ENCODE measurements at places on chromosomes 3 and 15. TPM values are rescaled to one million over a fixed set of nuclear protein-coding genes. Genes with fewer than 3 reads are reported as not detected.
A peak's percentile ranks its signal among the peaks of the same experiment; 100 is the strongest.

The IL1RAP gene
- 1.5 TPM for polyA plus RNA-seq

GRCh38 chr3:109125902-109126301, 8.0 kb upstream of the MORC1 start:
- DNase-seq, result no peak

- no peak for DNase-seq
These were observed 51.4 kb downstream of the SSUH2 start for GRCh38 chr3:8593021-8593827.

DNA sequence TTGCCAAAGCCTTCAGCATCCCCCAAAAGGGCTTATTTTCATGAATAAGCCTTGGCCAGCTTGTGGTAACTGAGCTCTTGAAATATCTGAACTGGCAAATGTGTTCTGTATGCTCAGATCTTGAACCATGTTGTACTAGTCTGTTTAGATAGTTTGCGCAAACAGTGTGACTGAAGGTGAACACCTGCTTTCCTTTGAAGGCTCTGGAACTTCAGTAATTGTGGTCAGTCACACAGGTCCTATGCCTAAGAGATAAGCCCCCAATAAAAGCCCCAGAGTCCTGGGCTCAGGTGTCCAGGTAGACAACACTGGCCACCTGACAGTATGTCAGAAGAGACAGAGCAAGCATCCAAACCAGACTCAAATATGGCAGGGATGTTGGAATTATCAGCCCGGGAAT, 5.4 kb downstream of the TUBGCP5 start:
- DNase-seq, result no peak

The CISH gene
- 8.1 TPM for polyA plus RNA-seq

The TJP1 gene
- polyA plus RNA-seq, result 21.3 TPM

DNA sequence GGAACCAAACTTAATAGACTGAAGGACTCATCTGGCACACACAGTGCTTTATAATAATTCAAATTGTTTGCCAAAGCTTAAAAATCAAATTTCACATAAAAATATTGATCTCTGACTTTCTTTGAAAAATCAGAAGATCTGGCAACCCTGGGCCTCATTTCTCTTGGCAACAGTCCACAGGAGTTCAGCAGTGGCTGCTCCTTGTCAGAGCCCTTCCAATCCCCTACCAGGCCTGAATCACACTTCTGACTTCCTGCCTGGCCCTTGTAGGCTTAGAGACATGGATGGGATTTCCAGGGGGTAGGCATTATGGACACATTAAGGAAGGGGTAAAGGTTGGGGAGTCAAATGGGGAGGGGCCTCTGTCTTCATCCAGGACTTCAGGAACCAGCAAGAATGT, 55.5 kb downstream of the PLS1 start:
- no peak for DNase-seq

GRCh38 chr15:28106294-28107110, 7.4 kb upstream of the OCA2 start:
- peak; percentile 62 for DNase-seq

DNA sequence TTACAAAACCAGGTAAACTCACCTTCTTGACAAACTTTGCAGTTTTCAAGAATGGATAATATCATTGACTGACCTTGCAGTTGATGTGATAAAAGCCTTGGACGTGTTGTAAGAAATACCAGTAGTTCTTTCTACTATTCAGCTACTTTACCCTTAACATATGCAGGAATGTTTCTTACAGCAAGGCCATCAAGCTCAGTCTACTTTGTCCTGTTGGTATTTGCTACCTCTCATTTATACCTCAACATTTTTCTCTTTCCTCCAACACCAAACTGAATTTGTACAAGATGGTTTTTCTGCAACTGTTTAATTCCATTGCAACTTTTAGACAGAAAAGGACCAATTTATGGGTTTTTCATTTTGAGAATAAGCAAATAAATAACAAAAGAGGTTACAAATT, 147.4 kb upstream of the BCHE start:
- no peak for DNase-seq

- no peak for DNase-seq
These were observed 124.8 kb upstream of the PTX3 start for GRCh38 chr3:157311633-157312375.

The AADACL2 gene
- polyA plus RNA-seq, result not detected

- DNase-seq, result no peak
These were observed 18.9 kb upstream of the TGM5 start for GRCh38 chr15:43285609-43286037.

The FAM81A gene
- 3.7 TPM for polyA plus RNA-seq

DNA sequence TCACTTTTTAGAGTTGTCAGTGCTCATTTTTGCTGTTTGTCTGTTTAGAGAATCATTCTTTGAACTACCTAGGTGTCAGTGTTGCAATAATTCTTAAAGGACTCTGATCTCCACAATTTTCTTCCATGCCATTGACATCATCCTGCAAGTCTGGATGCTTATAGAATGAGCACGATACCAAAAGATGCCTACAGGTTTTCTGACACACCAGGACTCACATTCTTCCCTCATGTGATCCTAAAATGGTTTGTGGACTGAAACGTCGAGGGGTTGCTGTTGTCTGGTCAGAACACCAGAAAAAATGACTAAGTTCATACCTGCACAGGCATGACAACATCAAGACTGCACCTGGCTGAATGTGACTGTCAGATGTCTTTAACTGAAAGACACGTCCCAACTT, 95.9 kb downstream of the SEMA5B start:
- DNase-seq, result no peak

GRCh38 chr15:59595434-59595915, 16.1 kb upstream of the GCNT3 start:
- no peak for DNase-seq

DNA sequence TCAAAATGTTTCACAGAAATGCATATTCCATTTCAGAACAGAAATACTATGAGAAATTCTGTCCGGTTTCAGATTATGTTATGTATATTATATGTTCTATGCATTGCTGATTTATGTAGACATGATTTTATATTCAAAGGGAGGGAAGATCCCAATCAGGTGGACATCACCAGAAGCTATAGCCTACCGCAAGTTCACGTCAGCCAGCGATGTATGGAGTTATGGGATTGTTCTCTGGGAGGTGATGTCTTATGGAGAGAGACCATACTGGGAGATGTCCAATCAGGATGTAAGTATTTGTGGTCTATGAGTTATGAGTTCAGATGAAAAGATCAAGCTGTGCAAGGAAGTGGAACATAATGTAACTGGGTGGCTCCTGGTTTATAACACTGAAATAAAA, 341.7 kb downstream of the EPHA3 start:
- DNase-seq, result no peak

GRCh38 chr3:114307832-114308231, 14.0 kb downstream of the TIGIT start:
- no peak for DNase-seq

DNA sequence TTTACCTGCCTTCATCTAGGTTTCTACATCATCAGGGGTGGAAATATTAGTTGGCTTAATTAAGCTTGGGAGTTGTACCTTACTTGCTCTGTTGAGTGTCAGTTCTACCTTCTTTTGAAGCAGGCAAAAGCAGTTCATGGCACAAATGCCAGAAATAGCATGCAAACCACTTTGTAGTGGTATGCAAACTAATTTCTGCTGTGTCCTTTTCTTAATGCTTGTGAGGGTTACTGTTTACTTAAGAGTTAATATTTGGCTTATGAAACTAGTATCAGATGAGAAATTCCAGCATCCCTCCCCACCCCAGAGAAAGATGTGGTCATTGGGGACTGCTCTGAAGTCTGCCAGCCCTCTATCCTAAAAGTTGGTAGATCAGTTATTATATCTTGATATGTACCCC, 7.1 kb downstream of the ATP2C1 start:
- no peak for DNase-seq

GRCh38 chr15:64701482-64702184, 73.8 kb downstream of the RBPMS2 start:
- DNase-seq, result no peak

- no peak for DNase-seq
These were observed 246.5 kb upstream of the PLSCR5 start for GRCh38 chr3:146851665-146852064.

GRCh38 chr3:161354554-161354953, 16.8 kb downstream of the SPTSSB start:
- DNase-seq, result no peak

- DNase-seq, result peak; percentile 67
These were observed at the start of gene MCF2L2 for GRCh38 chr3:183428447-183429211. Gene MCF2L2 (minus strand): TSS chr3:183428619. CDS start chr3:183427977, 642 bp downstream.

- no peak for DNase-seq
These were observed 21.5 kb downstream of the AGTR1 start for GRCh38 chr3:148718982-148719862.

- DNase-seq, result no peak
These were observed 35.5 kb upstream of the CCR2 start for GRCh38 chr3:46318207-46318927.

GRCh38 chr3:36911990-36912804, 32.7 kb downstream of the TRANK1 start:
- no peak for DNase-seq

- DNase-seq, result no peak
These were observed 387.5 kb upstream of the ATP11B start for GRCh38 chr3:182405759-182406158.

DNA sequence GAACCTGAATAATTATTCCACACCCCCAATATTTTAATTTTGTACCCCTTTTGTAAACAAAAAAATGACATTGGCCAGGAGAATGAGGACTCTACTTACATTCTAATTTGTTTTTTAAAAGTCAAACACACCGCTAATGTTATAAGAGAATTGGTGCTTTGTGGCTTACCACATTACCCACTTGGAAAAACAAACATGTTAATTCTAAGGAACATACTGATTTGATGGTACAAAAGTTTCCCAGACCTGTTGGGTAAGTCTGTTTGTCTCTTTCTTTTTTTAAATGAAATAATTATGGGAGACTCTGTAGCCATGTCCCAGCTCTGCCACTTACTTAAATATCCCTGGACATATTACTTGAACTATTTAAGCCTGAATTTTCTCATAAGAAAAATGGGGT, 352.5 kb upstream of the C2CD4B start:
- no peak for DNase-seq

The CADPS gene
- not detected for polyA plus RNA-seq

GRCh38 chr3:13548696-13549622, at the start of gene FBLN2:
Gene FBLN2 (plus strand): TSS chr3:13549125. CDS start chr3:13570356, 21,231 bp downstream.
- peak; percentile 71 for DNase-seq

The SLC41A3 gene
- polyA plus RNA-seq, result 27.6 TPM

DNA sequence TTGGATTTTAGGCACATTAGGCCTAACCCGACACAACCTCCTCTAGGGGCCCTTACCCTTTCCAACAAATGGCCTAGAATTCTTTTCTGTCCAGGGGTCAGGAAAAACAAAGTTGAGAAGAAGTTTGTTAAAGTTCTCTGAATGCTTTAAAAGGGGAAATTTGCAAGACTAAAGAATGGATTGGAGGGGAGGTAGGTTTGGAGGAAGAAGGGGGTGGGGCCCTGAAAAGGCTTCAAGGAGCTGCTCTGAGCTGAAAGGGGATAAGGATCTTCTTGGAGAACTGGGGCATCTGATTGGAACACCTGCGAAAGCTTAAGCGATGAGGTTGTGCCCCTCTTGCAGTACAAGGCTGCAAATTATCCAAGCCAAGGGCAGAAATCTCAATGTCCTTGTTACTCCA, 3.9 kb upstream of the SENP2 start:
- no peak for DNase-seq

GRCh38 chr3:12799525-12800440, 3.3 kb downstream of the CAND2 start:
- no peak for DNase-seq

GRCh38 chr3:195101001-195101583, 169.9 kb downstream of the XXYLT1 start:
- DNase-seq, result no peak

- DNase-seq, result peak; percentile 89
These were observed 1.6 kb upstream of the MEIS2 start for GRCh38 chr15:37101980-37102304.

DNA sequence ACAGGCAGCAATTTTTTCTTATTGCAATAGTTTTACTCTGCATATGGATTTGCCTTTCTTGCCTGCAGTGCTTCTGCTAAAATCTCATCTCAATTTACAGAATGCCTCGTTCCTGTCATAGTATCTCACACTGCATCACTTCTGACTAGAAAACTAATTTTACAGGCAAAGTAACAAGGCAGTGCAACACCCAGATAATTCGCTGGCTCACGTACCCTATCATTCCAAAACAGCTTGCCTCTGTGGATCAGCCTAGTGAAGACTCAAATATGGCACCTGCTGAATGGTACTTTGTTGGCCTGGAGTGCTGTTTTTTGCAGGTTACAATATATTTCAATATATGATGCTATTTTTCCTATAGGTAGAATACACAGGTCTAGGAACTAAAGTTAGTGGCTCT, 5.3 kb downstream of the EIF5A2 start:
- no peak for DNase-seq

The LRRC34 gene
- 0.60 TPM for polyA plus RNA-seq

GRCh38 chr3:186640473-186640818, 247 bp downstream of the FETUB start:
- no peak for DNase-seq

DNA sequence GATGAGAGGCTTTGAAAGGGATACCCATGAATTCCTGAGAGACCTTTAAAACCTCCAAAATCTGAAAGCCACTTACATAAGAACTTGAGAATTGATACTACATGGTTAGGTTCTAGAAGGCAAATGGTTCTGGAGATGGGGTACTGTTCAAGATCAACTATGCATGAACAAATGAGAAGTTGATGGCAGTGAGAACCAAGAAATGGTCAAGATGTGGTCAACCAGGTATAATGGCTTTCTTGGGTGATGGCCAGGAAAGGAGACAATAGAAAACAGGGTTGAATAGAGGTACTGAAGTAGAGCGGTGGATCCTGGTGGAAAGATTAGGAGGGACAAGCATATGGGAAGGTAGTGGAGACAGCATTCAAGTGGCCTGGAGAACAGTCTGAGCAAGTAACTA, 200.4 kb downstream of the RBMS3 start:
- no peak for DNase-seq

The ST3GAL6 gene
- 2.4 TPM for polyA plus RNA-seq

The MAGI1 gene
- 10.2 TPM for polyA plus RNA-seq

The PCSK6 gene
- polyA plus RNA-seq, result 7.2 TPM

- DNase-seq, result no peak
These were observed 75.0 kb downstream of the PEX5L start for GRCh38 chr3:179961703-179962078.

DNA sequence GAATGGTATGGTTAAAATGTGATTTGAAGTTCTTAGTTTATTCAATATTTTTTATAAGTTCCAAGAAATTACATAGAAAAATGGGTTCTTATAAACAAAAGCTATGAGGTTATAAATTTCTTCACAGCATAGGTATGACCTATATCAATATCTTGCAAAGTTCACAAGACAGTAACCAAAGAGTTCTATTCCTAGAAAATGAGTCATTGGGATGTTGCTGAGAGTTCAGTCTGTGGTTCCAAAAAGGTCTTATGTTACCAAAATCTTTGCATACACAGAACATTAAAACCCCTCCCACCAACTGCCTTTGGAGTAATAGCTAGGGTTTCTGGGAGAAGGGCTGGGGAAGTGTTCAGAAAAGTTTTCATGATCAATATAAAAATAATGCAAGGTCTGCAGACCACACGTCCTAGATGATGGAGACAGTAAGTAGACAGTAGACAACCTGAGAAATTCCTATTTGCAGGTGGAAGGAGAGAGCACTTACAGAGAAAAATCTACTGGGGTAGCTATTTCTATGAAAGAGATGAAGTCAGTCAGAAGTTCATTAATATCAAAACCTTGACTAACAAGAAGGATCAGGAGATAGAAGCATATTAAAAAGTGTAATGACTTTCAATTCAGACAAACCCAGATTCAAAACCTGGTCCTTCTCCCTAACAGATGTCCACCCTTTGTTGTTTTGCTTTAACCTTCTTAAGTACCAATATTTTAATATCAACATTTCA, 279.3 kb downstream of the KCNH8 start:
- DNase-seq, result no peak

The AMT gene
- 11.8 TPM for polyA plus RNA-seq
